Aorta (tissue), 5 donors: ENCODE measurements at places on chromosomes 6 and 20. TPM values are rescaled to one million over a fixed set of nuclear protein-coding genes. Genes with fewer than 3 reads are reported as not detected.

- no peak for DNase-seq
Measured at GRCh38 chr6:117264692-117265409, 507 bp upstream of the VGLL2 start.

- DNase-seq = no peak
Measured at GRCh38 chr6:18088419-18089296, 33.8 kb downstream of the NHLRC1 start.

DNA sequence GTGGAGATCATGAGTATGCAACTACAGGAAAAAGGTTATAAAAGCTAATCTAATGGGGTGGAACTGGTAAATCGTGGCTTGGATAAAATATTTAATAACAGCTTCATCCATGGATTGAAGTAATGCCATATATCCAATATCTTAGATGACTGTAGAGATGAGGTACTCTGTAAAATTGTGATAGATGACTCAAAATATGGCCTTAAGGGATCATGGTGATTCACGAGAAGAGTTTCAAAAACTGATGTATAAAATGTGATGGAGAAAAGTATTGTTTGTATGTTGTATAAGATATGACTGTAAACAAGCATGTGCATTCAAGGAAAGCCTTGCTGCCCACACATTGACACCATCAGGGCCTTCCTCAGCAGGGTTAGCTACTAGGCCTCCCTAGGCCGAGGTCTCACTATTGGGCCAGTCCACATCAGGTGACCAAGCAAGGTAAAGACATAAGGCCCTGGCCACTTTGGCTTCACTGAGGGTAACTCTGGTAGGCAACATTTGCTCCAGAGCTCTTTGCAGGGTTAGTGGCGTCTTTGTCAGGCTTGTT is 17.7 kb upstream of the CCN6 start:
- no peak for DNase-seq

GRCh38 chr20:4488407-4489339 is 233.0 kb upstream of the PRND start:
- DNase-seq = peak; percentile 51

GRCh38 chr6:41618598-41618997 is 19.7 kb upstream of the MDFI start:
- DNase-seq = no peak

DNA sequence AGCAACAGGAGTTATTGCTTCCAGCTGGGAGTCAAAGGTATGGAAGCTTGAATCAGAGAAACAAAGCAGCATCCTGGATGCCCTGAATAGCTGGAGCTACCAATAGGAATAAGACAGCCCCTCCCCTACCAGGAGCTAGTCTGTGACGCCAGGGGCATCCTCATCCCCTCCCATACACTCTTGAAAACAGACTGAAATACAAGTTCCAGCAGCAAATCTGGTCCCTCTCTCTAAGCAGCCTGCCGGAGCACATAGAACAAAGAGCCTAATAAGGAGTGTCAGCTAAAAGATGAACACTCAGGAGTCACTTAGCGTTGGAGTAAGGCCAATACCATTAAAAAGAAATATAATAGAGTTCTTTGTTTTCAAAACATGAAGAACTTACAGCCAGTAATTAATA is 25.6 kb downstream of the FILIP1 start:
- no peak for DNase-seq

- DNase-seq = peak; percentile 46
Measured at GRCh38 chr20:38447251-38447661, 12.1 kb upstream of the SNHG17 start.

The BMP6 gene
- polyA plus RNA-seq = 3.6 TPM

GRCh38 chr6:73566954-73567591 is 46.2 kb upstream of the EEF1A1 start:
- DNase-seq = peak; percentile 70

DNA sequence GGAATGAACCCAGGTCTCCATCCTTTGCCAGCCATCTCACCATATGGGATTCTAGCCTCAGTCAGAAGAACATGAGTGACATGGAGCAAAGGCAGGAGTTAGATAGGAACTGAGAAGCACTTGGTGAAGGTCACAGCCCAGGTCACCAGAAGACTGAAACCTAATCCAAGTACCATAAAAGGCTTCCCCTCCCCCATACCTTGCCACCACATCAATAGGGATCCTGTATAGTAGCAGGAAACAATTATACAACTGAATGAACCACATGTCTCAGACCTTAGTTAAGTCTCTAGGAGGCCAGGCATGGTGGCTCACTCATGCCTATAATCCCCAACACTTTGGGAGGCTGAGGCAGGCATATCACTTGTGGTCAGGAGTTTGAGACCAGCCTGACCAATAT is 49.6 kb downstream of the KIZ start:
- DNase-seq = no peak

DNA sequence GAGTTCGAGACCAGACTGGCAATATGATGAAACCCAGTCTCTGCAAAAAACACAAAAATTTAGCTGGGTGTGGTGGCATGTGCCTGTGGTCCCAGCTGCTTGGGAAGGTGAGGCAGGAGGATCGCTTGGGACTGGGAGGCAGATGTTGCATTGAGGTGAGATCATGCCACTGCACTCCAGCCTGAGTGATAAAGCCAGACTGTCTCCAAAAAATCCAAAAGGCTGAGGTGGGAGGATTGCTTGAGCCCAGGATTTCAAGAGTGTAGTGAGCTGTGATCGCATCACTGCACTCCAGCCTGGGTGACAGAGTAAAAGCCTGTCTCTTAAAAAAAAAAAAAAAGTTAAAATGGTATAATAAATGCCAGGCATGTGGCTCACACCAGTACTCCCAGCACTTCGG is 1.3 kb upstream of the PTCRA start:
- DNase-seq = no peak

GRCh38 chr20:3995067-3995748 is 20.1 kb downstream of the RNF24 start:
- DNase-seq = no peak

The C6orf58 gene
- polyA plus RNA-seq = not detected

The TRIM40 gene
- polyA plus RNA-seq = not detected

The HLA-DQA1 gene
- polyA plus RNA-seq = 38.4 TPM

DNA sequence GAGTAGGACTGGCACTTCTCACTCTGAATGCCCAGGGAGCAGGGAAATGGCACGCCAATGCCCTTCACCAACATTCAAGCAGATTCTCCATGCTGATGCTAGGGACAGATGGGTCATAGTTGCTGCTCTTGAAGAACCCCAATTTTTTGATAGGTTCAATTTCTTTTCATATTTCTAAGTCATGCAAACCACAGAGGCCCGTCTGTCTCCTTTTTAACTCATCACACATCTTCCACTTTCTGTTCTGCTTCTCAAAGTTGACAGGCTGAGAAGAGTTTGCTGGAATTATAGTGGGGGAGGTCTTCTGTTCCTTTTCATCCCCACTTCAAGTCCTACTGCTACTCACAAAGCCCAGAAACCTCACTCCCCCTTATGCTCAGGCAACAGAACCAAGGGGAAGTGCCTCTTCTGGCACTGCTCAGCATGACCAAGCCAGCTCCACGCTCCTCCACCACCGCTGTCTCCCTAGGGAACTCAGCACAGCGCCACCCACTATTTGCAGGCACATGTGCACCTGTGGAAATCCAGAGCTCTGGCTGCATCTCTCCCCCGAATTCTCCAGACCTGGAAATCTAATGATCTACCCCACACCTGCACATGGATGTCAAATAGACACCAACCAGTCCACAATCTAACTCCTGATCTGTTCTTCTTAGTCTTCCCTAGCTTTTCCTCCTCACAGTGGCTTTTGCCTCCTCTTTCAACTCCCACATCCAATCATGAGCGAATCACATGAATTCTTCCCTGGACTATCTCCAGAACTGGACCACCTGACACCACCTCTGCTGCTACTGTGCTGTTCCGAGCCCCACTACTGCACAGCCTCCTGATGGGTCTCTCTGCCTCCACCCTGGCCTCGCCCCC is 10.7 kb downstream of the ZBTB24 start:
- no peak for DNase-seq

GRCh38 chr20:53550280-53551187 is 43.1 kb downstream of the ZNF217 start:
- no peak for DNase-seq

The CBLN4 gene
- 0.13 TPM for polyA plus RNA-seq

GRCh38 chr6:20575704-20576451 is 41.6 kb downstream of the CDKAL1 start:
- no peak for DNase-seq

The HLA-DPA1 gene
- polyA plus RNA-seq = 74.9 TPM

- peak; percentile 62 for DNase-seq
Measured at GRCh38 chr6:24935366-24936152, at the start of gene RIPOR2. Gene RIPOR2, minus strand, starts transcription at chr6:24935960. Its CDS starts 62 bp downstream, at chr6:24935898.

DNA sequence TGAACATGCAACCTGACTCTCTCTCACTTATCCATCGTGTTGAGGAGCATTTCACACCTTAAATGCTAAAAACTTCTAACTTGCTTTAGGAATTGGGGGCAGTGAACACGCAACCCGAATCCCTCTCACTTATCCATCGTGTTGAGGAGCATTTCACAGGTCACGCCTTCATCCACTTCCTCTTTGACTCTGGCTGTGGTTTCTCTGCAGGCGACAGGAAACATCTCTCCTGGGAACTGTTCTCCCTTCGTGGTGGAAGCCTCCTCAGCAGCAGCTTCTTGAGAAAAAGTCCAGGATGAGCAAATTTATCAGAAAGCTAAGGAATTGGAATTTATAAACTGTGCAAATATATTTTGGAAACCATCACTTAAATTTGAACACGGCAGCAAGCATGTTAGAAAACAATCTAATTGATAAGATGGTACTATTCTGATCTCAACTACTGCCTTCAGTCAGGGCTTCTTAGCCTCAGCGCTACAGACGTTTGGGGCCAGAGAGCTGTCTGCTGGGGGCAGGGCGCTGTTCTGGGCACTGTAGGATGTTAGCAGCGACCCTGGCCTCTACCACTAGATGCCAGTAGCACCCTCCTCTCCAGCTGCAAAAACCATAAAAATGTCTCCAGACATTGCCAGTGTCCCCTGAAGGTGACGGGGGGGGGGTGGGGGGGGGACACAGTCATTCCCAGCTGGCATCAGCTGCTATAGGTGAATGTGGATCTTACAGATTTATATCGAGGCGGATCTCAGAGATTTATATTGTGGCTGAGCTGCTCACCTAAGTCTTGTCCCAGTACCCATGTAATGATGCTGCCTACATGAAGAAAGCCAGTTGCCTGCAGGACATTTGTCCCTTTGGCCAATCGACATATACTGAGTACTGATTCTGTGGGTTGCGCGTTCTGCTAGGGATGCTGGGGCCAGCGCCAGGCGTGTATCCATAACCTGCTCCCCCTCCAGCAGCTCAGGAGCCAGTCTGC is 26.2 kb downstream of the CTCFL start:
- DNase-seq = no peak

The MUCL3 gene
- polyA plus RNA-seq = 0.13 TPM

The RNF114 gene
- polyA plus RNA-seq = 38.4 TPM

The DEFB132 gene
- polyA plus RNA-seq = not detected

GRCh38 chr20:60817891-60818290 is 434.2 kb upstream of the CDH4 start:
- no peak for DNase-seq

GRCh38 chr20:60680554-60680953 is 571.5 kb upstream of the CDH4 start:
- no peak for DNase-seq

The RIPOR3 gene
- polyA plus RNA-seq = 1.1 TPM

DNA sequence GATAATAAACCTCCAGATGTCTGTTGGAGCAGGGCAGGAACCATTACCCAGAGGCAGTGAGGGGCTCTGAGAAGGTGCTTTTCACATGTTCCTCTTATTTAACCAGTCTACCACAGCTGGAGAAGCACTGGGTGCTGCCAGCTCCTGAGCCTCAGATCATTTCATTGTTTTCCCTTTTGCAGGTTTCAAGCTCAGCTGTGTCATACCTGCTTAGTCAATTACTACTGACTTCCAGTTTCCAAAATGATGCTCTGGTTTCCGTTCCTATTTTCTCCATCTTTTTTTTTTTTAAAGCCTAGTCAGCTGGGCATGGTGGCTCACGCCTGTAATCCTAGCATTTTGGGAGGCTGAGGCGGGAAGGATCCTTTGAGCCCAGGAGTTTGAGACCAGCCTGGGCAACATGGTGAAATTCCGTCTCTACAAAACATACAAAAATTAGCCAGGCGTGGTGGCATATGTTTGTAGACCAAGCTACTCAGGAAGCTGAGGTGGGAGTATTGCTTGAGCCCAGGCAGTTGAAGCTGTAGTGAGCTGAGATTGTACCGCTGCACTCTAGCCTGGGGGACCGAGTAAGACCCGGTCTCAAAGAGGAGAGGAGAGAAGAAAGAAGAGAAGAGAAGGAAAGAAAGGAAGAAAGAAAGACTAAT is 6.7 kb downstream of the FLOT1 start:
- no peak for DNase-seq

GRCh38 chr20:57584768-57585461 is 24.0 kb downstream of the PCK1 start:
- DNase-seq = peak; percentile 54

DNA sequence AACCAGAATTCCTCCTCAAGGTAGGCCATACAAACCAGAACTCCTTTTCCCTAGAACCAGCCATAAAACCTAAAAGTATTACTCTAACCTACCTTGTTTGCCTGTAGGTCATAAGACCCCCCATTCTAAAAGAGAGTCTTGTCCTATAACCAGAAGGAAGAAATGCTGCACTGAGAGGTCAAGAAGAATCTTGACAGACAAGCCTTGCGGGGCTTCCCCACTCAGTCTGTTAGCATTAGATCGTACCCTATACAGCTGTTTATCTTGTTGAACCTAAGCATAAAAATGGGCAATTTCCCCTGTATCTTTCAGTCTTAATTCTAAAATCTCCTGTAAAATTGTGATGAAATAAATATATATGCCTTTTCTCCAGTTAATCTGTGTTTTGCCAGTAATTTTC is 52.3 kb upstream of the HFE start:
- DNase-seq = no peak

- DNase-seq = no peak
Measured at GRCh38 chr6:138555421-138555988, 56.2 kb upstream of the NHSL1 start.

GRCh38 chr6:65259059-65259458 is 448.0 kb downstream of the EYS start:
- DNase-seq = no peak

- DNase-seq = no peak
Measured at GRCh38 chr6:28442586-28442985, 705 bp downstream of the ZSCAN23 start.

DNA sequence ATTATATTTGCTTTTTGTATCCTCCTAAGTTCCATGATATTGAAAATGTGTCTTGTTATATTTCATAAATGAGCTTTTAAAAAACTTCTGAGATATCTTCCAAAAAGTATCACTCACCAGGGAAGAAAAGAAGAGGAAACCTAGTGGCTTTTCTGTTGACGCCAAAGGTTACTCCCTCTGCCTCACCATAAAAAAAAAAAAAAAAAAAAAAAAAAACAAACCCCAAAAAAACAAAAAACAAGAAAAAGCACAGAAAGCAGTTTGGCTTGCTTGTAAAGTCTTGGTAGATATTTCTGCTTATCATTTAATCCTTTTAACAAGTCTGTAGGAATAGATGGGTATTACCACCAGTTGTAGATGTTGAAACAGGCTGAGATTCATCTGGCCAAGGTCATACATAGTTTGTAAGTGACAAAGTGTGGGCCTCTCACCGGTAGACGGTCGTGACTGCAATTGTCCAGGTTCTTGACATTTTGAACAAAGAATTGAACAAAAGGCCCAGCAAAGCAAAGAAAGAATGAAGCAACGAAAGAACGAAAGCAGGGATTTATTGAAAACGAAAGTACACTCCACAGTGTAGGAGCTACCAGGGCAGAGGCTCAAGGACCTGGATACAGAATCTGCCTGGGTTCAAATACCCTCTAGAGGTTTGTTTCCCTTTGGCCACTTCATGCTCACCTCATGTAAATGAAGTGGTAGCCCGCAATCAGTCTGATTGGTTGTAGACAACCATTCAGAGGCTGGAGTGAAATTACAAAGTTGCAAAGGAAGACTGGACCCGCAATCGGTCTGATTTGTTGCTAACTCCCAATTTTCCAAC is 11.6 kb upstream of the ELOVL5 start:
- no peak for DNase-seq

The PRDM13 gene
- polyA plus RNA-seq = not detected
